ENCODE measurements at places on chromosomes 2 and 18.

DNA sequence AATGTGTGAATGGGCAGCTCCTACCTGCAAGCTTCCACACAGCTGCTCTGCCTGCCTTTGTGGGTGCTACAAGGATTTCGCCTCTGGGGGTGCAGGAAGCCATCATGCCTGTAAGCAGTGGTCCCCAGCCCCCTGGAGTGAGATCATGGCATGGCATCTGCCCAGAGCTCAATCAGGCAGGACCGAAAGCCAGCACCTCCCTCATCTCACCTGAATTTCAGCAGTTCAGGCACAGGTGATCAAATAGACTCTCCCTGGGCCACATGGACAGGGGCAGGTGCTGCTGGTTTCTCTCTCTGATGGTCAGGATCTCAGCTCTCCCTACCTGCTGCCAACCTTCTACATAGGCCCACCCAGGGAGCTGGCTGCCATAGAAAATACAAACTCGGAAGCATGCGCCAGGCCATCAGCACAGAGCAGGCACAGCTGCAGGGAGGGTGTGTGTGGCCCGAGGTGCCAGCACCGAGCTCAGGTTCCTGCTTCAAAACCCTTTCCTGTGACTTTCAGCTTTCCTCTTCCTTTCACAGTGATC, 133.2 kb upstream of the ID2 start:
- no peak for DNase-seq

DNA sequence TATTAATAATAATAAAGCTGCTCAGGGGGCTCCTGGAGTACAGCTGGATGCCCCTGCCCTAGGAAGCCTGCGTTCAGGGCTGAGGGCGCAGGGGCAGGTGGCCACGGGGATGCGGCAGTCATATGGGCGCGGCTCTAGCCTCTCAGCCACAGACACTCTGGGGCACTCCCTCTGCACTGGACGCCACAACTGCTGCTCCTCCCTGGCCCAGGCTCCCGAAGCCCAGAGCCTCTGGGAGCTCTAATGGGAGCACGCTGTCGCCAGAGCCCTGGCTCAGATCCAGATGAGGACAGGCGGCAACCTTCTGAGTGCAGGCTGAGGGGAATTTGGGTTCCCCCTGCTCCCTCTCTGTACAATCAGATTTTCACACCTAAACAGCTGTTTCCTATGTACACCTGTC, 93.6 kb downstream of the MTCL1 start:
- DNase-seq = no peak

DNA sequence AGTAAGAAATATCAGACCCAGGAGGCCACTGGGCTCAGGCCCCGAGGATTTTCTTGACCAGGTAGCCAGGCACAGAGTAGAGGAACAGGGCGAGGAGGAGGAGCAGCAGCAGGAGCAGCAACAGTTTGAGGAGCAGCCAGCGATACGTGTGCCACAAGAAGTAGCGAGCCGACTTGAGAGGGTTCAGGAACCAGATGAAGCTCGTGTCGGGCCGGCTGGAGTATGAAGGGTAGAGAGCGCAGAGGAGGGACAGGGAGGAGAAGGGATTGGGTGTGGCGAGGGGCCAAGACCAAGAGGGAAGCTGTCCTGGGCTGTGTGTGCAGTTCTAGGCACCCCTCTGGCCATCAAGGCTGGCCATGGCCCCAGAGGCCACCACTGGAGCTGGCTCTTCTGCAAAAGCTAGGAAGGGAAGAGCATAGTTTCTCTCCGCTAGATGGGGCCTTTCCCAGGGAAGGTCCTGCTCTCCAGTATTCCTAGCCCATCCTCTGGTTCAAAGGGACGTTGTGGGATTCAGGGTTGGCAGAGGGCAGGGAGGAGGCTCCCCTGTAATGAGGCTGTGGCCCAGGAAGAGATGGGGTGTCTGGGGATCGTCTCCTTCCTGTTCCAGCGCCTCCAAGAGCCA, 17.8 kb downstream of the OTOF start:
- DNase-seq = no peak

GRCh38 chr2:69721022-69721421, 20.9 kb upstream of the ANXA4 start:
- DNase-seq = no peak

DNA sequence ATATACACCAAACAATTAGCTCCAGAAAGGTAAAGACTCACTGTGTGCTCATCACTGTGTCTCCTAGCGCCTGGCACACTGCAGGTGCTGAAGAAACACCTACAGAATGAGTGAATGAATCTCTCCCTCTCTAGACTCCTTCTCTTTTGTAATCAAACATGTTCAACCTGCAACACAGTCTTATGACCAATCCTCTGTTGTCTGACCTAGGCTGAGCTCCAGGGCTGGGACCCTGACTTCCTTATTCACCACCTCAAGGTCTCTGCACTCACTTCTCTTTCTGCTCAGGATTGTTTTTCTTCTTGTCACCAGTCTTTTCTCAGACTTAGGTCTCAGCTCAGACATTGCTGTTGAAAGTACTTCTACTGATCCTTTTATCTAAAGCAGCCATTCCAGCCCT, 9.8 kb downstream of the CKAP2L start:
- no peak for DNase-seq

GRCh38 chr2:9753276-9753600, 90.0 kb upstream of the TAF1B start:
- DNase-seq = peak; percentile 86

GRCh38 chr2:44953499-44953883, 12.0 kb downstream of the SIX3 start:
- no peak for DNase-seq

GRCh38 chr2:26182887-26183630, 10.2 kb downstream of the GAREM2 start:
- DNase-seq = no peak

DNA sequence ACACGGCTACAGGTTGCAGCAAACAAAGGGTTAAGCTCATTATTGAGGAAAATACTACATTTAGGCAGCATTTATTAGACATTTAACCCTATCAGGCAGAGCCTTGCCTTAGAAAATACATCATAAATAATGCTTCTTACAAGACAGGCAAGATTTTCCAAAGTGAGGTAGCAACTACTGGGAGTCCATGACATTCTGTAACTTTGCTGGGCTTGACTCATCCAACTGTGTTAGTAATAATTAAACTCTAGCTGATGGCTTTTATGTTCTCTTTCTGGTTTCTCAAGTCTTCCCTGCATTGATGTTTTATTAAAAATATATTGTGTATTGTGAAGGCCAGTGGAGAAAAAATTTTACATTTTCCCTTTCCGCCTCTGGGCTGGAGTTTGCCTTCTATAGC, 291.3 kb downstream of the AFF3 start:
- no peak for DNase-seq

- DNase-seq = no peak
These were observed 291.5 kb downstream of the PTH2R start for GRCh38 chr2:208698114-208698513.

DNA sequence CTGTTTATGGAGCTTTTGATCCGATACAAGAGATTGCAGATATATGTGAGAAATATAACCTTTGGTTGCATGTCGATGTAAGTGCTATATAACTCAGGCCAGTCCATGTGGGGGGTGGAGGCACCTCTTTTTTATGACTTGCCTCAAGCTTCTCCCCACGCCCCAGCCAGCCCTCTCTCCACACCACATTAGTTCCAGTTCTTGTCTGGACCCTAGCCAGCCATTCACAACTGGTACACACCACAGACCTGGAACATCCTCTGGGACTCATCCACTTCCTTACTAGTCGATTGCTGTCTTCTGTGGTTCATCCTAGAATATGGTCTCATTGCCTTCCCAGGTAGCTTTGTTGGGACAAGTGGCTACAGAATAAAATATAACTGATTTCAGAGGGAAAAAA, 31.0 kb downstream of the GAD1 start:
- DNase-seq = no peak

DNA sequence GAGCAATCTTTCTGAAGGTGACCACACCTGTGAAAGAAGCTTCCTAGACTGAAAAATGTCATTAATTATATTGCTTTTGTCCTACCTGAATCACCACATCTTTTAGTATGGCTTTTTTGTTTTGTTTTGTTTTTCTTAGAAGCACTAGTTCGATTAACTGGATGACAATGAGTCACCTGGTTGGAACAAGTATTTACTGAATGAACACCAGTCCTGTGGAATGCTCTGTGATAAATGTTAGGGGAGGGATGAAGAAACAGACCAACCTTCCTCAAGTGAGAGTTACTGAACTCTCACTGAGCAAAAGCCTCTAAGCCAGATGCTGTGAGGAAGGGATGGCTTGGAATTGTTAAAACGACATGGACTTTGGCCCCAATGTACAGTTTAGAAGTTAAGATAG, 26.8 kb upstream of the DCC start:
- no peak for DNase-seq

- no peak for DNase-seq
These were observed 41.9 kb downstream of the KCNJ3 start for GRCh38 chr2:154740361-154740760.

DNA sequence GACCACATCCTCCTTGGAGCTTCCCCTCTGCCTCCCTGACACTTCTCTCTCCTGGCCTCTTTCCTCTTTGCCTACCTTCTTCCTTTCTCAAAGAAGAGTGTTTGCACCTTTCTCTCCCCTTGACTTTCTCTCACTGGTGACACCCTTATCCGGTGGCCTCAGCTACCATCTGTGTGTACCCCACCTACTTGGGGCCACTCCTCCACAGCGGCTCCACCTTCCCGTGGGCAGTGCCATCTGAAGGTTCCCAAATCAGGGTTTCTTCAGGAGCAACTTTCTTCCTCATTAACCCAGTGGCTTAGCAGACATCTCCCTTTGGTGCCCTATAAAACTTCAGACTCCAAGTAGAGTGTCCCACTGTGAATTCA, 5.3 kb upstream of the NCL start:
- no peak for DNase-seq

DNA sequence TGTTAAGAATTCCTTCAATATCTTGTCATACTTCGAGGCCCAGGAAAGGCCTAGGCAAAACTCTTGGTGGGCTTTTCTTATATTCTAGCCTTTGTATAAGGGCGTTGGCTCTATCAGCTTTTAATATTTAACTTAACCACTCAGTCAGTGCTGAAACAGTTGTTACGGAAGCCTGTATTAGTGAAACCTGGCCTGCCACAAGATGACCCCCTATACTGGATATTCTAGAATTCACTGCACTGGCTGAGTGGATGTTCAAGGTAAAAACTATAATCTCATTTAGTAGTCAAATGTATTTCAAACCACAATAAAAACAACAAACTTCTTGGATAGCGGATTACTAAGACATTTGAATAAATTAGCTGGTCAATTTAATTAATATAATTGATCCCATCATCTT, 91.7 kb upstream of the HNMT start:
- no peak for DNase-seq

DNA sequence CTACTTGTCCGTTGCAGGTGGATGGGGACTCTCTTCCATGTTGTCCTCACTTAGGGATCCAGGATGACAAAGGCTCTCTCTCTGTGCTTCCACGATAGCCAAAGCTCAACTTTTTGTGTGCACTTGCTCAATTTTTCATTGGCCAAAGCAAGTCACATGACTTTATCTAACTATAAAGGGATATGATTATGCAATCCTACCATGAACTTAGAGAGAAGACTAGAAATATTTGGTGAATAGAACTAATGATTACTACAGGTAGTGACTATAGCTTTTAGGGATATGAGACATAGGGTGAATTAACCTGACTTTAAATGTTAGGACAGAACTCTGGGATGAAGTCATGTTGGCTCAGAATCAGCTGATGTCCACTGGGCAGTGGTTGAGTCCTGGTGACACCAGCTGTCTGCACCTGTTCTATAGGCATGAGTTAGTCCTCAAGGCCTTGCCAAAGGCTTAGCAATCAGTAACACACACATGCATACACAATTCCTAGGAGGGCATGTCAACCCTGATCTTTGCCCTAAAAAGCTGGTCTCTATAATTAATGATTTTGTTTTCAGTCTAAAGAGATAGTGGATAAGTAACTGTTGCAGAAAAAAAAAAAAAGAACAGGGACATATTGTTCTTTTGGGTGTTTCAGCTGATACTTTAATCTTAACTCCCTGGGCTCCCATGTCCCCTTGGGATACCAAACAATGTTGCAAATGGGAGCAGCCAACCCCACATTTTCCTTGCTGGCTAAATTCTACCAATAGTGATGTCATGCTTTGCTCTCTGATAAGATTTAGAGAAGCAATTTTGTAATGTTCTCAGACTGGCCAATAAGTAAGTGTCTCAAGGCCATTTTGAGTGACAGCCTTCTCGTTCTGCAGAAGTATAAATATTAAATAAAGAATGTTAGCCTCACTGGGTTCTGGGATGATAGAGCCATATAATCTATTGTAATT, 12.5 kb upstream of the HK2 start:
- no peak for DNase-seq

DNA sequence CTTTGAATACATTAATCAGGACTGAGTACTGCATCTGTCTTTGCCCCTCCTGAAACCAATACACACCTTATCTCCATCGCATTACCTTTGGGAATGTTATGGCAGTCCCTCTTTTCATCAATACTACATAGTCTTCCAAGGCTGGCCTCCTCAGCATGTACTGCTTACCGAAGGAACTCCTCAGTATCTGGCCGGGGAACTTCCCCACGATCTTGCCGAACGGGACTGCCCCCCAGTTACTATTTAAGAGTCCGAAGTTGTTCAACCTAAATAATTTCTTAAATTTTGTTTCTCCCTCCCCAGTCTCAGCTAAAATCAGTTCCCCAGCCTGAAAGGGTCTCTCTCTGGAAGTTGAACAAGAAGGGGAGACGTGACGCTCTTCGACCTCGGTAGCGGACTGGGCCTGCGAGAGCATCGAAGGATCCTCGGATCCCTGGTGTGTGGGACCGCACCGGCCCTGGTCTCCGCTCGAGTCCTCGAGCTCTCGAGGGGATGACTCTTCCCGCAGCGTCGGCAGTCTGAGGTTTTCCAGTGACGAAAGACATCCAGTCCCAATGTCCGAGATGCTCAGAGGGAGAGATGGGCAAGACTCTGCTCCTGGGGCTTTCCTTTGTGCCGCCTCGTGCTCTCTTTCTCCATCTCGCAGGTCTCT, 489 bp downstream of the TRMT61B start:
- peak; percentile 48 for DNase-seq

DNA sequence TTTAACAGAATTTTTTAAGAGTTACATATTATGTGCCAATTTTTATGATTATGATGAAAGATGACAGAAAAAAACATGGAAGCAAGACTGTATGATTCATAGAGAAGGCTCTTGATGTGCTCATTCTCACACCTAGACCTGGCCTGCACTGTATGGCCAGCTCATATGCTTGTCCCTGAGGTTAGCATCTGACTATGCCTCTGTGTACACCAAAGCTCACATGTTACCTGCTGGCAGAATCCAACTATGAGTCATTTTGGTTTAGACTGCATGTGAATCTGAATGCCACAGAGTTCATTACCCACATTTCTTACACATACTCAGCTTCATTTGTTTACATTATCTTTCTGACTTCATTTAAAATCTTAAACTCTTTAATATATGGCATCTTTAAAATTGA, 139.0 kb downstream of the DSC3 start:
- DNase-seq = no peak

GRCh38 chr2:18741895-18742732, 152.7 kb upstream of the NT5C1B start:
- DNase-seq = no peak

- no peak for DNase-seq
These were observed 50.0 kb downstream of the TMEM163 start for GRCh38 chr2:134668821-134669220.

DNA sequence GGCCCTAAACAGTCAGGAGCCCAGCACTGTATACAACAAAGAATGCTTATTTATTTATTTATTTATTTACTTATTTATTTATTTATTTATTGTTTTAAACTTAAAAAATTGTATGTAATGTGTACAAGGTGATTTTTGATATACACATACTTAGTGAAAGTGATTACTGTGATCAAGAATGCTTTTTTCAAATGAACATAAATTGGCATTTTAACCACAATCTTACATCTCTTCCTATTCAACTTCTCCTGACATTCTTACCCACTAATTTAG, 776.6 kb downstream of the TSN start:
- no peak for DNase-seq

GRCh38 chr2:137846993-137847392, 117.3 kb upstream of the HNMT start:
- DNase-seq = no peak
